ENCODE measurements at places on chromosomes 2 and 18. TPM values are rescaled to one million over a fixed set of nuclear protein-coding genes. Genes with fewer than 3 reads are reported as not detected.

Gene SLC23A3
- total RNA-seq: 16.6 TPM

Gene POTEI
- total RNA-seq: not detected

Gene DCC
- total RNA-seq: not detected

Gene AQP12A
- not detected for total RNA-seq

Gene TNP1
- total RNA-seq: not detected

Gene PTPRN
- not detected for total RNA-seq

Gene VWA3B
- total RNA-seq: not detected

Gene ACTG2
- total RNA-seq: not detected

Gene BOK
- total RNA-seq: 0.10 TPM

Gene CCDC85A
- total RNA-seq: not detected

Gene CNGA3
- not detected for total RNA-seq

Gene RNPEPL1
- 98.0 TPM for total RNA-seq

Gene SGO2
- 5.3 TPM for total RNA-seq

Gene TEKT4
- total RNA-seq: not detected

Gene SPIRE1
- 4.0 TPM for total RNA-seq
